ENCODE measurements at places on chromosomes 7 and 10.

DNA sequence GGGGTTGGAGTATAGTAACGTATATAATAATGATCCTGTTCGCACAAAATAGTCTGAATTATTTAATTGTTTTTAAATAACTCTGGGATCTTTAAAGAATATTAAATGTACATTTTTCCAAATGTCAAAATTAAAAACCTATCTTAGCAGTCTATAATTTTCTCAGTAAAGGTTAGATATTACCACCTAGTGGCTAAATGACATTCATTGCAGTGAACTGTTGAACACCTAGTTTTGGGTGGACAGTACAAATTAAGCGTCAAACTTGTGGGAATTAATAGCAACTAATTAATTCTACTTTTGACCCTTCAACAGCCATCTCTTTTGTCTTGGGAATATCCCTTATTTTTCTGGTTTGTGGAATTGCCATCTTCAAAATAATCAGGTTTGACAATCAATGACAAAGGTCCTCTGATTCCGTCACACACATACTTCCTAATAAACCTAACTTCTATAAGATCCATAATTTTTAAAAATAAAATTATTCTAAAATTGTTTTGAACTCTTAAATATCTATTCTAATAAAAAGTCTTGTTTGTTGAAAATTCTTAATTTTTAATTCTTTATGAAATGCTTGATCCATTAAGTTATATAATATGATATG is 165.7 kb downstream of the SEMA3D start:
- no peak for DNase-seq

DNA sequence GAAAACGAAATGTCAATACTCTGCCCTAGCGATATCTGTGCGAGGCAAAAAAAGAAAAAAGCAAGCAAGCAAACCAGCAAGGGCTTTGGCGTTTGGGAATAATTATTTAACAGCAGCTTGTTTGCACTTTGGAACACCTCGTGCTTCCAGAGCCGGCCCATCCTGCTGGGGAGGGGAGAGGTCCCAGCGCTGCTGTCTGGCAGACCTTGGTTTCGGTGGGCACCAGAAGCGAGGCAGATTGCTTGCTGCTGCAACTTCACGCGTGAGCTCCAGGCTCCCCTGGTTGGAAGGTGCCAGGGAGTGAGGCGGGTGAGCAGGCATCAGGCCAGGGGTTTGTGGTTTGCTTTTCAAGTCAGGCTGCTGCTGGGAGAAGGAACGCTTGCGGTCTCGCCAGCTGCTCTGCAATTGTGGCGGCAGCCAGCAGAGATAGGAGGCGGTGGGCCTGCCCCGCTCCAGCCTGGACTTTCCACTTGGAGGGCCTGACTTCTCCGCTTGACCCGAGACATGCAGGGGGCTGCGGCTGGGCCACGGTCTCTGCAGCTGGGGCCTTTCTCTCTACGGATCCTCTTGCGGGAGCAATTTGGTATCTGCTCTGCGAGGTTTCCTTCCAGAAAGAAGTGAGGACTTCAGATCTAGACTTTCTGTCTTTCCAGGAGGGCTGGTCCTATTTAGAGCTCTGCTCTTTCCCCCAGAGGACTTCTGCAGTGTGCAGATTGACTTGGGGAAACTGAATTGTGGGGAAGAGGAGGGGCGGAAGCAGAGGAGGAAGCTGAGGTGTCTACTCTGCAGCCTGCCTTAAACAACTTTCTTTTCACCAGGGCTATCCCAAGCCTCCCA is 131.4 kb downstream of the PRPF18 start:
- DNase-seq = peak; percentile 24

DNA sequence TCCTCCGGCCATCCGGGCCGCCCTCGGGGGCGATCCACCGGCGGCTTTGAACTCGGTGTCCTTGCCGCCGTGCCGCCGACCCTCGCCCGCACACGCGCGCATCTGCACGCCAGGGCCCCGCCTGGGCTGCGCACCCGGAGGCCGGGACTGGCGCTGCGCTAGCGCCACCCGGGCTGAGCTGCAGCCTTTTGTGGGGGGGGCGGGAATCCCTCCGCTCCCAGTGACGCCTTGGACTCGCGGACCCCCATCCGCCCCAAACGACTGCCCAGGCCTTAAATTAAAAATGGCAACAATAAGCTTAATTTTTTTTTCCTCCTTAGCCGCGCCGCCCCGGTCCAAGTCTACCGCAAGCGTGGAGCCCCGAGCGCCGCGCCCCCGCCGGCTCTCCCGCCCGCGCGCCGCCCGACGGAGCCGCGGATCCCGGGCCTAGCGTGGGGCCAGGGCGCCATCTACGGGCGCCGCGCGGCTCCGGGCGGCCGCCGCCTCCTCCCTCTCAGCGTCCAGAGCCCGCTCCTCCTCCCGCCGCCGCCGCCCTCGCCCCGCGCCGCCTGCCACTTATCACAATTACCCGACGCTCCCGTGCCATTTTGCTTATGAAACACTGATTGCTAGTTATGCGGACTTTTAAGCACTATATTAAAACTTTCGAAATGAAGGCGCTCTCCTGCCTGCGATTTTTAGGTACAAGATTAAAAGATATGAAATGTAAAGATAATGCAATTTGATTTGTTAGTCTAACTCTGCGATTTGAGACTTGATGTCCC is 7.5 kb upstream of the EBF3 start:
- no peak for DNase-seq

GRCh38 chr10:108250936-108251620 is 1086.6 kb upstream of the SORCS1 start:
- DNase-seq = no peak

- no peak for DNase-seq
Measured at GRCh38 chr7:132469264-132469663, 107.0 kb downstream of the PLXNA4 start.

- DNase-seq = no peak
Measured at GRCh38 chr10:18886102-18886501, 162.5 kb upstream of the MALRD1 start.

All from CD4-positive, alpha-beta T cell treated with Interleukin-12 subunit alpha and Interleukin-12 subunit beta, for 1 hour (primary cell).